ENCODE measurements at places on chromosomes 3 and 15.

DNA sequence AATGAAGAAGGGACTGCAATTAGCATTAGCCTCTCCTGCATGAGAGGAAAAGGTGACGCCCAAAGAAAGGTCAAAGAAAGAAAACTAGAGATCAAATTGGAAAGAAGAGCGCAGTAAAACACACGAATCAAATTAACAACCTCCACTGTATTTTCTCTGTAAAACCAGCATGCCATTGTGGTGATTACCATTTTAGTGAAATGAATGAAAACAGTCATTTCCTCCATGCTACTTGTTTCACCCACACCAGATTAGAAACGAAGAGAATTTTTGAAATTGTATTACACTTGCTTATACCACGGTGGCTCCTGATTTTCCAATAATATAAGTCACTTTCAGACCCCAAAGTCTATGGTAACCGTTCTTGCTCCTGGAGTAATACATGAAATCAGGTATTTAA is 71.6 kb downstream of the SUMF1 start:
- DNase-seq = no peak

DNA sequence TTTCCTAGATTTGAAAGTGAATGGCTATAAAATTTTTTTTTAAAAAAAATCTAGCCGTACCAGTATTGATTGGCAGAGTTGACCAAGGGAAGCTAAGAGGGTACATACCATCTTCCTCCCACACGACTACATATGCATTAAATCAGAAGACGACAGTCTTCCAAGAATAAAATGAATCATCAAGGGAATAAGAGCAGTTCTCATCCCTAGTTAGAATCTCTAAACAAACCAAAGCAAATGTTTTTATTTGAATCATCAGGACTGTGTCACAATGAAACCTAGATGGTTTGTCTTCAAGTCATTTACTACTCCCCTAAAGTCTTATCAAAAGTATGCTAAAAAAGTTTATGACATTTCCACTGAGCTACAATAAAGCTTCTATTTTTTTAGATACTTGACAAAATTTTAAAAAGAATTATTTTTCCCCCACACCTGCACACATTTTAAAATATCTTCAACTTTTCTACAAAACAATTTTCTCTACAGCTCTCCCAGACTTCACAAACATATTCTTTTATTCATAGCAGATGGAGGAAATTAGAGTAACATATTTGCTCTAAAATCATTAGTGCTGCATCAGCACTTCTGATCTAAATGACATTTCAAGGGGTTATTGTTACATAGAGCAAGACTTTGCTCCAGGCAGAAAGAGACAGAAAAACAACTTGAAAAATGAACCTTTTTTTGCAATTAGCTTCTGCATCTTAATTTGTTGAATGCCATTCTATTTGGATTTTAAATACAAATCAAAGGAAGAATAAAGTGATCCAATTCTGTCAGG is 547.1 kb downstream of the FHIT start:
- no peak for DNase-seq

- DNase-seq = no peak
Observed at GRCh38 chr15:83656192-83656591, 2.3 kb downstream of the ADAMTSL3 start.

- no peak for DNase-seq
Observed at GRCh38 chr3:28188686-28189085, 52.7 kb upstream of the CMC1 start.

- DNase-seq = no peak
Observed at GRCh38 chr3:69423463-69424155, 37.7 kb upstream of the FRMD4B start.
